Kidney (tissue), 22 donors: ENCODE measurements at places on chromosomes 16 and 17. TPM values are rescaled to one million over a fixed set of nuclear protein-coding genes. Genes with fewer than 3 reads are reported as not detected.

- DNase-seq: no peak
- no peaks in the 10 kb centered on the region for H3K36me3 ChIP-seq
- H3K27ac ChIP-seq: no peak overlapping the region
These were observed 9.8 kb downstream of the RHOT1 start for GRCh38 chr17:32152130-32152529.

DNA sequence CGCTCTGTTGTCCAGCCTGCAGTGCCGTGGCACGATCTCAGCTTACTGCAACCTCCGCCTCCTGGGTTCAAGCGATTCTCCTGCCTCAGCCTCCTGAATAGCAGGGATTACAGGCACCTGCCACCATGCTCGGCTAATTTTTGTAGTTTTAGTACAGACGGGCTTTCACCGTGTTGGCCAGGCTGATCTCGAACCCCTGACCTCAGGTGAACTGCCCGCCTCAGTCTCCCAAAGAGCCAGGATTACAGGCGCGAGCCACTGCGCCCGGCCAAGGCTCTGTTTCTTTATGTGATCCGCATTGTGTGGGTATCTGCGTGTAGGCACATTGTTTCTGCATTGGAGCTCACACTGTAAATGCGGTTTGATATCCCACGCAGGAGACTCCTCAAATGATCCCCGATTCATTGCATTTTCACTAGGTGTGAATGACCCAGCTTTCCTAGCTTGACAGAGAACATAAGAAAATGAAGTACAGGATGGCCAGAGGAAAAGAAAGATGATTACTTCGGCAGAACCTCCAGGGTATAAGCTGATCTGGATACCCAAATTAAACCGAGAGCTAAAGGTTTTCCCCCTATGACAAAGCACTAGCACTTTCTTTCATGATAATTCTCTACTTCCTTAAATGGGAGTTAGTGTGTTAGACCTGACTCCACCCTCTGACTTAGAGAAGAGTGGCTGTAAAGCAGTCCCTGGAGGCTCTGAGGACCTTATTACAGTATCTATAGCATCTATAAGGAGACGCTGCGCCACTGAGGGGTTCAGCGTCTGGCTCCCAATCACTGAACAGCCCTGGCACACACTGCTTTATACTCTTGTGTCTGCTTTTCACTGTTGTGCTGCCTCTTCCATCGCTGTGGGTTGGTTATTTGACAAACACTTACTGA is 17.3 kb downstream of the COTL1 start:
- no peak for DNase-seq
- H3K36me3 ChIP-seq: no peaks in the 10 kb centered on the region
- peak overlapping the region; percentile 57 for H3K27ac ChIP-seq

GRCh38 chr17:80415626-80416137 is 715 bp downstream of the ENDOV start:
- no peaks in the 10 kb centered on the region for H3K27me3 ChIP-seq
- no peaks in the 10 kb centered on the region for H3K4me1 ChIP-seq
- peak overlapping the region; percentile 97 for H3K27ac ChIP-seq

- DNase-seq: no peak
- H3K27ac ChIP-seq: no peak overlapping the region
- H3K4me1 ChIP-seq: peaks cover 22% of the 10 kb centered on the region
- no peaks in the 10 kb centered on the region for H3K27me3 ChIP-seq
- H3K36me3 ChIP-seq: no peaks in the 10 kb centered on the region
These were observed 64.4 kb upstream of the LRRC37A3 start for GRCh38 chr17:64983708-64984107.

Gene KRTAP2-1
- total RNA-seq: not detected

GRCh38 chr17:36184023-36184765 is 7.8 kb upstream of the TBC1D3B start:
- no peak for DNase-seq
- H3K27ac ChIP-seq: no peak overlapping the region
- H3K27me3 ChIP-seq: peaks cover 11% of the 10 kb centered on the region
- H3K36me3 ChIP-seq: no peaks in the 10 kb centered on the region
- no peak overlapping the region for H3K4me3 ChIP-seq

DNA sequence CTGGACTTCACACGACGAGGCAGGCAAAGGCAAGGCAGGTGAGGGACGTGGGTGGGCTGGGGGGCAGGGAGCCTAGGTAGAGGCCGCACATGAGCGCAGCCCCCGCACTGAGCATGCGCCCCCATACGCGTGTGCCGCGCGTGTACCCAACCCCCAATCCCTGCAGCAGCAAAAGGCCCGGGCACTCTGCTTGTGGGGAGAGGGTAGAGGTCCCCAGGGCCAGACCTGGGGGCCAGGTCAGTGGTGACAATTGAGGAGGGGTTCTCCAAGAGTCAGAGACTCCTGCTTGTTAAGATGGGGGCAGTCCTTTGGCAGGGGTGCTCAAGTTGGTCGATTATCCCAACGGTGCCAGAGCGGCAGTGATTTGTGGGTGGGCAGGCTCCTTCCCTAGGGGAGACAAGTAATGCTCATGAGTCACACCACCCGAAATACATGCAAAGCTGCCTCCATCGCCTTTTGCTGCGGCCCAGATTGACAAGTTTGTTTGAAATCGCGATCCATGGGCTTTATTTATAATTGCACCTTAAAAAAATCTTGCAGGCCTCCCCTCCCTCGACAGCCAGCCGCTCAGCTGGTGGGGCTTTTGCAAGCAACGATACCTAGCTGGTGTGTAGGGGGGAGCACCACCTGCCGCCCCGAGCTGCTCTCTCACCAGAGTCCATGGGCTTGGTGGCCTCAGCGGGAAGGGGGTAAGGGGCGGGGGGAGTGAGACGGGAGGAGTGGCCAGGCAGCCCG is 1.1 kb upstream of the GIT1 start:
- H3K4me1 ChIP-seq: no peaks in the 10 kb centered on the region
- H3K27me3 ChIP-seq: no peaks in the 10 kb centered on the region
- peak overlapping the region; percentile 53 for H3K27ac ChIP-seq
- peak overlapping the region; percentile 76 for H3K4me3 ChIP-seq
- no peaks in the 10 kb centered on the region for H3K36me3 ChIP-seq
